ENCODE measurements at places on chromosomes 5 and 9.

DNA sequence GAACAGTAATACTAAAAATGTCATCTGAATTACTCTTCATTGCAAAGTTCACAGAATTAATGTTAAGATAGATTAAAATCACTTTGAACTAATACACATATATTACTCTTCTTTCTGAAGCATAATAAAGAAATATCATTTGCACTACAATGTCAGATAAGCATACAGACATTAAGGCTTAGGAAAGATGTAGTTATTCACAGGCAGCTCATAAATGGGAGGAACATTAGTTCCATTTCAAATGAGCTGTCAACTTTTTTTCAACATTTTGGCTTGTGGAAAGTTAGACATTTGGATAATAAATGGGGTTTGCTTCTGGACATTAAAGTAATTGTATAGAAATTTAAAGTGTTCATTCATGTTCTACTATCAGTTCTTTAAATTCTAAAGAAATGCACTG, 6.3 kb downstream of the FGF10 start:
- no peak for DNase-seq

GRCh38 chr5:57468481-57469163, 14.0 kb downstream of the ACTBL2 start:
- no peak for DNase-seq

DNA sequence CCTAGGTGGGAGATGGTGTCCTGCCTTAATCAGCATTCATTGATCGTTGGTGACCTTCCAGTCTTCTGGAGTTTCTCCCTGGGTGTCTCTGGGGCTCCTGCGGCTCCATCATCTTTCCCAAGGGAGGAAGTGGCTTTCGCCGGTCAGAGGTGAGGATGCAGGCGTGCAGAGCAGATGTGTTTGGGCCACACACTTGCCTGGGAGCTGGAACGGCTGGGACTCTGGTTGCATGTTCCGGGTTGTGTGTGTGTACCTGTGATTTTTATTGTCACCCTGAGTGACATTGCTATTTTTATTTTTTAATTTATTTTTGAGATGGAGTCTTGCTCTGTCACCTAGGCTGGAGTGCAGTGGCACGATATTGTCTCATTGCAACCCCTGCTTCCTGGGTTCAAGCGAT, 9.6 kb downstream of the HMCN2 start:
- DNase-seq = no peak

GRCh38 chr5:148336704-148337435, 1.5 kb downstream of the SPINK9 start:
- DNase-seq = no peak

- no peak for DNase-seq
Observed at GRCh38 chr5:55308254-55308836, 556 bp downstream of the MTREX start.

DNA sequence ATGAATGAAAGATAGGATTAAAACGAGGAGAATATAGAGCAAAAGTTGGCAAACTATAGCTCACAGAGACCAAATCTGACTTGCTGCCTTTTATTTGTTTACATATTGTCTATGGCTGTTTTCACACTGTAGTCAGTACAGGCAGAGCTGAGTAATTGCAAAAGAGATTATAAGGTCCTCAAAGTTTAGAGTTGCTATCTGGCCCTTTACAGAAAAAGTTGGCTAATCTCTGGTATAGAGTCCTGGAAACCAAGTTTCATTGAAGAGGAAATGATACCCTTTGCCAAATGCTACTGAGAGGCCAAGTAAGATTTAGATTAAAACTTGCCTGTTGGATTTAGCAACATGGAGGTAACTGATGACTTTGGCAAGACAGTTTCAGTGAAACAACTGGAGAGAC, 36.0 kb downstream of the LYRM7 start:
- DNase-seq = no peak

GRCh38 chr5:128838623-128839022, 126.7 kb upstream of the SLC27A6 start:
- DNase-seq = no peak

DNA sequence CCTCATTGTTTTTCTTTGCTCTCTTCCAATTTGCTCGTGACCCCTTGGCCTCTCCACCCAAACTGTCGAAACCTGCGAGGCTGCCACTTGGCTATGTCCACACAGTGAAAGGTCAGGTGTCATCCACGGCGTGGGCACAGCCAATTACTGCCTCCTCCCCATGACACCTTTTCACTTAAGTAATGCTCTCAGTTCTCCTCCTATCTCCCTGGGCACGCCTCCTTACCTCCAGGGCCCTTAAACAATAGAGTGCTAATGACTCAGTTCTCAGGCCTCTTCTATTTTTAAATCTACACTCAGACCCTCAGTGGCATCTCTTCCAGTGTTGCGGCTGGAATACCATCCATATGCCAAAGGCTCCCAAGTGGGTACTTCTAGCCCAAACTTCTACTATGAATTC, 256.8 kb downstream of the ROR2 start:
- DNase-seq = no peak

DNA sequence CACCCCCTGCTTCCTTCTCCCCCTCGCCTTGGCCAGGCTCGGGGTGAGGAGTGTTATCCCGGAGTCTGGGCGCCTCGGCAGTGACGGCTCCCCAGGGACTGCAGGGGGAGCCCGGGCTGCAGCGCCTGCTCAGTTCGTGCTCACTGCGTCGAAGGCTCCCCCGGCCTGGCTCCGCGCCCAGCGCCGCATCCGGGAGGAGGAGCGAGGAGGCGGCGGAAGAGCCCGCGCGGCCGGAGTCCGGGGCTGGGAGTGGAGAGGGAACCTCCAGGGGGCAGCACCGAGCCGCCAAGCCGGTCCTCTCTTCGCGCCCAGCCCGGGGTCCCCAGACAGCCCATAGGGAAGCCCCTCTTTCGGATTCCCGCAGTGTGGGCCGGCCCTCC, 1.3 kb upstream of the EGR1 start:
- peak; percentile 86 for DNase-seq

DNA sequence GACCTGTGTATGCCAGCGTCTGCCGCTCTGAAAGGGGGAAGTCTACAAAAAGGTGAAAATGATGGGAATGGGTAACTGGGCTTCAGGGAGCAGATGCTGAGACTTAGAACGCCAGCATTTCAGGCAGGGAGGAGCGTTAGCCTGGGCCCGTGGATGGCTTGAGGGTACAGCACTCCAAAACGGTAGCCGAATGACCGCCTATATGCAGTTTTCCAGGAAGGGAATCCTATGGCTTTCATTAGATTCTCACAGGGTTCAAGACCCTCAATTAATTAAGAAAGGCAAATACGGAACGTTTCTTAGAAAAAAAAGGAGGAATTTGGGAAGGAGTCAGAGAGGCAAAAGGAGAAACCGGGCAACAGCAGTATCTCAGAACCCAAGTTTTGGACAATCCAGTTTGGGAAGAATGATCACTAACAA, 639 bp downstream of the AMACR start:
- DNase-seq = no peak

DNA sequence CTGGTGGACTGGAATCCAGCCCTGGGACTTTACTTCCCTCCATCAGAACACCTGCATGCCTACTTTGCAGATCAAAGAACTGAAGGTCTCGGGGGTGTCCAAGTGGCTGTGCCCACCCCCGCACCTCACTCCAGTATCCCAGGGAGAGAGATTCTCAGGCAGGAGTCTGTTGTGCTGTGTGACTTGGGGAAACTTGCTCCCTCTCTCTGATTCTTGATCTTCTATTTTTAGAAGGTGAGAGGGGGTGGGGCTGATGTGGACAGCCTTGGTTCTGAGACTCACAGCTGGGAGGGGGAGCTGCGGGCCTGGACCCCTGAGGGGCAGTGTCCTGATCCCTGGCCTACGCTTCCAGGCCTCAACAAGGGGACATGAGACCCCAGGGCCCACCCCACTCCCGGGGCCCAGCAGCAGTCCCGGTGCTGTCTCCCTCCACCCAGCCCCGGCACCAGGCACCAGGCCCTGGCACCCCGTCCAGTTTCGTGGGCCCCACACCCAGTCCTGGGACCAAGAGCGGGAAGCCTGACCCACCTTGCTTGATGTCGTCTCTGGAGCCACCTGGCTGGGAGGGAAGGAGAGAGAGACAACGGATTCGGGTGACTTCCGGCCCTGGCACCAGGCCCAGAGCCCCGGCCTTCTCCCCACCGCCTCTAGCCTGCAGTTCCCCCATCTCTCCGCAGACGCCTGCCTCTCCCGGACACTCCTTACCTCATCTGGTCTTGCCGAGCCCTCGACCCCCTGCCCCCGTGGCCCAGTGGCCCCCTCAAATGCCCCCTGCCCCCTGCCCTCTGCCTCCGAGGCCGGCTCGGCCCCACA, 74.0 kb upstream of the SPTLC1 start:
- no peak for DNase-seq

DNA sequence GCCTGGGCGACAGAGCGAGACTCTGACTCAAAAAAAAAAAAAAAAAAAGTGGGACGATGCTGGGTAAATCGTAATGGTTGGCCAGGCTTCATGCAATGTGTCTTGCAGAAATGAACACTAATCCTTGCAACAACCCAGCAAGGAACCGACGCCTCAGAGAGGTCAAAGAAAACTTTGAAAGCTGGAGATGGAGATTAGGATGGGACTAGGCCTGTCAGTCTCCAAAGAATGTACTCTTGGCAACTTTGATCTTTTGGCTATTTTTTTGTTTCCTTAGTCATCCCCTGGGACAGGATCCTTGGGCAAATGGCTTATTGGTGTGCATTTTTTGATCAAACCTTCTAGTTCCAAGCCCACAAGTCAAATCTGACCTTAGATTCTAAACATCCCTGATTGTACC, 10.6 kb upstream of the PWWP2A start:
- DNase-seq = no peak

- no peak for DNase-seq
Observed at GRCh38 chr5:95027151-95027721, 257.7 kb downstream of the MCTP1 start.

DNA sequence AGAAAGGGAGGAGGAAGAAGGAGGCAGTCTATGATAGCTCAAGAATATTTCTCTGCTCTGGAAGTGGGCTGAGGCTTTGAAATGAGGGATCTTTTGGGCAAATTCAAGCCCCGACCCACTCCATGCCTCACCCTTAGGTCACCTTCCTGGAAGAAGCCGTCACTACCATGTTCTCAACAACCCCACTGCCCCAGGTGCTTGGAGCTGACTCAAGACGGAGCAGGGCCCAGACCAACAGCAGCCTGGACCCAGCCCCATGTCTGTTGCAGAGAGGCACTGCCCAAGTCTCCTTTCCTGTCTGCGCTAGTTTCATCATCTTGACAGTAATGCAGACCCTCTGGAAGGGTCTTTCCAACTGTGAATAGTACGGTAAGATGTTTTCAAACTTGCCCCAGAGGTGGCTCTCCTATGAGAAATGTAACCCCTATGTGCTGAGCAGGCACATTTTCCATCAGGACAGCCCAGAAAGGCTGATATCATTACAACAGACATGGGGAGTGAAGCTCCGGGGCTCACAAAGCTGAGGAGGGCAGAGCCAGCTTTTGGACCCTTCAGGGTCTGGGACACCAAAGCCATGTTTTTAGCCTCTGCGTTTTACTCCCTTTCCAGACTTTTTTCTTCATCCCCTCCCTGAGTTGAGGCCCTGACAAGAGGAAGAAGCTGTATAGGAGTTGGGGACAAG, 128.2 kb upstream of the LARP1 start:
- DNase-seq = no peak

DNA sequence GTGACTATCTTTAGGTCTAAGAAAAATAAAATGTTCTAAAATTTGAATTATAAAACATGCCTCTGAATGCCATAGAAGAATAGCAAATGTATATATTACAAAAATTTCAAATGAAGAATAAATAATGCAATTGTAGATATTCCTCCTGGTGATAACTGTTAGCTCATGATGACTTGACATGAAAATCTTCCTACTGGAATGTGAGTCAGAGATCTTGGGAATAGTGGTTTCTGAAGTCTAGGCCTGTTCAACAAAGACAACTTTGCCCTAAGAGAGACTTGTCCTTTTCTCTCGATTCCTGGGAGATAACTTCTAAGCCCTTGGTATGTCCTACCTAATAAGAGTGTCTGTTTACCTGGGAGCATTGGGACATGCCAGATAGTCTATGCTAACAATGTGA, 746.3 kb upstream of the RIOK2 start:
- no peak for DNase-seq

DNA sequence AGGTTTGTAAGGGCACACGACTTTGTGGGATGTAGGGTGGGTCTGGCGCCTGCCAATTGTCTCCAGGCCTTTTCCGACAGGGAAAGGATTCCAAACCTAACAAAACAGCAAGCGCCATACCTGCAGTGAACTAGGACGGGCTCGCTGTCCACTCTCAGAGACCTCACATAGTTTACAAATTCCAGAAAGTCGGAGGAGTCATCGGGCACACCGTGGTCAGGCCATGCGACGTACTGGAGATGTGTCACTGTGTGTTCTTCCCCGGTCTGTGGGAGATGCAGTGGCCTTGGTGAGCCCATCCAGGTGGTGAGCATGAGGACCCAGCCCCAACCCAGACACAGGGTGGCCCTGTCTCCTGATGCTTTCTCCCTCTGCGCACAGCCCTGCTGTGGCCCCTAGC, 61.3 kb upstream of the EPB41L4B start:
- no peak for DNase-seq
